ENCODE measurements at places on chromosomes 7 and 10.

GRCh38 chr10:58412502-58412961 lies 27.3 kb downstream of the TFAM start:
- no peak for DNase-seq

- DNase-seq: no peak
Observed at GRCh38 chr10:25938405-25938804, 4.4 kb downstream of the MYO3A start.

DNA sequence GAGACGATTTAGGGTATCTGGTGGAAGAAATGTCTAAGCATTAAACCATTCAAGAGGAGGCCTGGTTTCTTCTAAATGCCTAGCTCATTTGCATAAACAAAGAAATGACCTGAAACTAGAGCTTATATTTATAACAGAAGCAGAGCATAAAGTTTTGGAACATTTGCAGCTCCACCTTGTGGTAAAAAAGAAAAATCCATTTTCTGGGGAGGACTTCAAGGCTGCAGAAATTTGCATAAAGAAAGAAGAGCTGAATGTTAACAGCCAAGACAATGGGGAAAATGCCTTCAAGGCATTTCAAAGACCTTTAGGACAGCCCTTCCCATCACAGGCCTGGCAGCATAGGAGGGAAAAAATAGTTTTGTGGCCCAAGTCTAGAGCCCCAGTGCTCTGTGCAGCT lies 362.0 kb downstream of the ZNF248 start:
- no peak for DNase-seq

DNA sequence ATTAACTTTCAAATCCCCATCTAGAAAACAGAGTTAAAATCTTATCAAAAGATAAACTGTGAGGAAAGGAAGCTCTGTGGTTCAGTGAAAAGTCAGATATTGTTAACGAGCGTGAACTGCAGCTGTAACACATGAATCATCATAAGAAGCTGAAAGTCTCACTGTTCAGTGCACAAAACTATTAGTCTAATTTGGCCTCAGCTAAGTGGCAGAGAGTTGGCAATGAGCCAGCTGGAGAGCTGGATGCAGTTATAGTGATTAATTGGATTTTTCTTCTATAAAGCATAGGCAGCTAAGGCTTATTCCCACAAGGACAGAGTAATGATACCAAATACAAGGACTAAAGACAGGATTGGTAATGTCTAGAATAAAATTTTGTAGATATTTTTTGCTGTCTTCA lies 101.1 kb upstream of the ABCB5 start:
- DNase-seq: no peak

DNA sequence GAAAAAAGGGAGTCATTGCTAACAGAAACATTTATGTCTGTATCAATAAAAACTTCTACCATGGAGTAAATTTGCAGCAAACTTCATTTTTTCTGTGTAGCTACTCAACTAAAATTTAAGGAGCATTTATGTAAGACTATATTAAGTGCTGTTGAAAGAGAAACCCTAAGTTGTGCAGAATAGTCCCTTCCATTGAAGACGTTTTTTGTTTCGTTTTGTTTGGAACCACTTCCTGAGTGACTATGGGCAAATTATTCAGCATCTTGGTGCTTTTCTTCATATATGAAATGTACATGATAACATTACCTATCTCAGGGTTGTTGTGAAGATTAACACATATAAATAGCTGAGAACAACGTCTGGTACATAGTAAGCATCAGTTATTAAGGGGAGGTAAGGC lies 24.3 kb downstream of the SEM1 start:
- DNase-seq: no peak

DNA sequence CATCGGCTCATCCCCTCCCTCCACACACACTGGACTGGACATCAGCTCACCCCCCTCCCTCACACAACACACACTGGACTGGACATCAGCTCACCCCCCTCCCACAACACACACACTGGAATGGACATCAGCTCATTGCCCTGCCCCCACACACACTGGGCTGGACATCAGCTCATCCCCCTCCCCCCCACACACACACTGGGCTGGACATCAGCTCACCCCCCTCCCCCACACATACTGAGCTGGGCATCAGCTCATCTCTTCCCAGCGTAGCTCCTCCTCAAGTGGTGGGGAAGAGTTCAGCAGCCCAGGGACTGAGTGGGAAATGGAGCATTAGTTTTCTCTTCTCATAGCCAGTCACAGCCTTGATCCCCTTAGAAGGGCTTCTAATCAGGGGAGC lies 58.1 kb upstream of the WDR11 start:
- DNase-seq: no peak

GRCh38 chr10:124129471-124129870 lies 36.1 kb upstream of the CHST15 start:
- no peak for DNase-seq

DNA sequence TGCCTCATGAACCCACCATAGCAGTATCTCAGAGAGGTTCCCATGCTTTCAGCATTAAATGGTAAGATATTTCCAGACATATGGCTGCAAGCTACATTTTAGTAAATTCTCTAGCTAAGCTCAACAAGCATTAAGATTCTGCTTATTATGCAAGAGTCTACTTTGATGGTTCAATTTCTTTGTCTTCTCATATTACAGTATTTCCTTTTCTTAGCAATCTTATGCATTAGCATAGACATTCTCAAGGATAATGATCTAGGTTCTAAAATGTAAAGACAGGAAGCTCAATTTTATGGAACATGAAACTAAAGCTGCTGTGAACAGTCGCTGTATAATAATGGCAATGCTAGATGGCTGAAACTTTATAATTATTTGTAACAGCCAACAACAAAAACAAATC lies 39.2 kb downstream of the MEOX2 start:
- no peak for DNase-seq

GRCh38 chr7:2209146-2209960 lies 23.4 kb downstream of the MAD1L1 start:
- DNase-seq: no peak

DNA sequence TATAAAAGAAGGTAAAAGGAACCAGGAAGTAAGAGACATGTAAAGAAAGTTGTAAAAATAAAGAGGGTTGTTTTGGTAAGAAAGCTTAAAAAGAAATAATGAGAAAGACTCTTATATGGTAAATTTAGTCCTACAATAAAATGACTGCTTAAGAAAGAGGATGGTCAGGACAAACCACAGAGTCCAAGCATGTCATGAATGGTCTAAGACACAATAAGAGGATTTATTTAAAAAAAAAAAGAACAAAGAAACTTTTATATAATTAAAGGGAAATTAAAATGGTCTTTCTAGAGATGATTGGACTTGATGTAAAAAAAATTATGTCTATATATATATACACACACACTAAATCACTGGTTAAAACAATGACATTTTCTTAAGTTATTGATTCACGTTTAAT lies 18.2 kb downstream of the ATAD1 start:
- DNase-seq: no peak

DNA sequence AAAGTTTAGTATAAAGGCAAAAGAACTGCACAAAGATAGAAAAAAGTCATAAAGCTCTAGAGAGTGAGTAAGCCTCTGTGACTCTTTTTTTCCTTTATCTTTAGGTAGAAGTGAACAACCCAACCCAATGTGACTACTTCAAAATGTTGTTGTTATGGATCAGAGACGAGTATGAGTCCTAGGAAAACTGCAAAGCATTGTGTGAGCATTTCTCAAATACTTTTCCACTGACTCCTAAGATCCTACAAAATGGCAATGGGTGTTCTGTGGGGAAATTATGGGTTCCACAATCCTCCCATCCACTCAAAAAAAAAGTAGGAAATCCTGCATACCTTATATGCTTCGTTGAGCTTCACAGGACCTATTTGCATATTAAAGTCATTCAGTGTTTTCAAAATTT lies 177.1 kb downstream of the DGKI start:
- no peak for DNase-seq

GRCh38 chr7:18370633-18371032 lies 124.9 kb upstream of the HDAC9 start:
- no peak for DNase-seq

Measured in activated T-cell treated with anti-CD3 and anti-CD28 coated beads for 4 hours (primary cell).